ENCODE measurements at places on chromosomes 6 and 20. TPM values are rescaled to one million over a fixed set of nuclear protein-coding genes. Genes with fewer than 3 reads are reported as not detected.

The HTR1E gene
- total RNA-seq = not detected

The FUT9 gene
- total RNA-seq = not detected

The SUMO4 gene
- total RNA-seq = not detected

The IL20RA gene
- 6.0 TPM for total RNA-seq

The CST7 gene
- not detected for total RNA-seq

The OPRM1 gene
- total RNA-seq = not detected

The BPIFB2 gene
- not detected for total RNA-seq

The SLC22A3 gene
- 0.47 TPM for total RNA-seq

The GNMT gene
- 0.47 TPM for total RNA-seq

All from PC-3 (cell line).